SK-N-DZ (cell line): ENCODE measurements at places on chromosomes 5 and 9.

- no peak for DNase-seq
Measured at GRCh38 chr5:58016877-58017276, 443.0 kb downstream of the PLK2 start.

DNA sequence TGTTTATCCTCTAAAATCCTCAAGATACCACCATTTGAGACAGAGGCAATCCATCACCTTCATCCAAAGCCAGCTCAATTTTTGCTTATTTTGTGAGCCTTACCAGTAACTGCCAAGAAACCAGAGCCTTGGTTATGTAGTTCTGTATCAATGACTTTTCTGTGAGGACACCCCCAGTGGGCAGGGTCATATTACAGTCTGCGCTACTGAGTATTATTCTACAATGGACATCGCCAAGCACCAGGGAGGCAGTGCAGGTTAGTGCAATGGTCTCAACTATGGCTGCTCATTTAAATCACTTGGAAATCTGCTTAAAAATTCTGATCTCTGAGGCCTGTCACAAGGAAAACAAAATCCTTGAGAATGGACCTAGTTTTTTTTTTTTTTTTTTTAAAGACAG lies 90.5 kb upstream of the NIPAL4 start:
- DNase-seq = no peak

- no peak for DNase-seq
Measured at GRCh38 chr5:131628990-131629389, 6.0 kb downstream of the RAPGEF6 start.

DNA sequence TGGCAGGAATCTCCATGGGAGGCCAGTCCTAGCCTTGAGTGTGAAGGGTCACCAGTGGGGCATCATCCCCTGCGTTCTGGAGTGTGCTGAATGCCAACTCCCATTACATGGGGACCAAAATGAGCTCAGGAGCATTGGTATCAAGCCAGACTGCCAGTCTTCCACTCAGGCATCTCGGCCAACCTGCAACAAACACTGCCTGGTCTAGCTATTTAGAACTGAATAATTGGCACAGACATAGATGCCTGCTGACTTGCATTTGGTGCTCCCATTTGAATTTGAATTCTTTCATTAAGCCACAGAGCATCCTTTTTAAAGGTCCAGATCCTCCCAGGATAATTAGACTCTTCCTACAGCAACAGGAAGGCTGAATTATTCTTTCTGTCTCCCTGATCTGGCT lies 116.6 kb upstream of the ABCA1 start:
- DNase-seq = no peak

DNA sequence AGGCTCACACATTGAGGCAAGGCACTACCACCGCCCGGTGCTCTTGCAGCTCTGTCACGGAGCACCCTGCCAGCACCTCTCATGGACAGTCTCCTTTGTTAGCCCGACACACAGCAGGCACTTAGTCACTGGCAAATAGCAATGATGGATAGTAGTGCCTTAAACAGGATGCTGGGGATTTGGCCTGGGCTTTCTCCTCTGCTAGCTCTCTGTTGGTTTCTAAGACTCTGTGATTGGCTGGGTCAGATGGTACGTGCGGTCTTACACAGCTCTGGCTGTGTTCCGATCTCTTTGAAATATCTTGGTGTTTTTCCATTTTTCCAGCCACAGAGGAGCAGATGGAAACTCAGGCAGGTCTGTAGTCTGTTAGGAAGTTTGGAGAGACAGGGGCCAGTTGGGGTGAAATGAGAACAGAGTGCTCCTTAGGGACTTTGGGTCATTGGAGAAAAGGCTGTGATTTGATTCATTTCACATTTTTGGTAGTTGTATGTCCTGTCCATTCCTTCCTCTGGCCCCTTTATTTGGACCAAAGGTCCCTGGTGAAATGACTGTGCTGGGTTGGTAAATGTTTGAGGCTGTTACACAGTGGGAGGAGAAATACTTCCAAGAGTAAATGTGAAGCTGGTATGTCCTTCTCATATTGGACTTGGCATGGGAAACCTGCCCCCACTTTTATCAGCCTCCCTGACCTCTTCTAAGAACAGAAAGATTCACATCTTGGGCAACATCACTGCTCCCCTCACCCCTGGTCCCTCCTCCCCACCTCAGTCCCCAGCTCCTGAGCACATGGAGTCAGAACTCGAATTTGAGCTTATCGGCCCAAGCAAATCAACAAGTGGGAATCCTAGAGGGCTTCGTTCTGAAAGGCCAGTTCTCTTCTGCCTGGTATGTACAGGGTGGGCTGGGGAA lies 3.4 kb downstream of the SMIM3 start:
- DNase-seq = no peak

DNA sequence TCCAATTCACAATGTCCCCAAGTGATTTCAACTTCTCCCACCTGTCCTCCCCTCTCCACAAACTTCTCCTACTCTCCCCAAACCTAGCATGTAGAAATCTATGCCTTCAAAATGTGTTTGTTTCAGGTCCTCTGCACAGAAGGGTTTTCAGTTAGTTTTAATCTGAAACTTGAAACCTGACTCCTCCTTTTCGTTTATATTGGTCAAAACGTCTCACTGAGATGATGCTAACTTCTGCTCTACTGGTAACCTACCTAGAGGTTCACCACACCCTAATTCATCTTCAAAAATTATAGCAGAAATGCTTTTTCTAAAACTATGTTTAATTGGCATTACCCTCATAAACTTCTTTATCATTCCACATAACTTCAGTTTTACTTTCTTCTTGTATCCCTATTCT lies 401.8 kb upstream of the ADAMTS16 start:
- DNase-seq = no peak

DNA sequence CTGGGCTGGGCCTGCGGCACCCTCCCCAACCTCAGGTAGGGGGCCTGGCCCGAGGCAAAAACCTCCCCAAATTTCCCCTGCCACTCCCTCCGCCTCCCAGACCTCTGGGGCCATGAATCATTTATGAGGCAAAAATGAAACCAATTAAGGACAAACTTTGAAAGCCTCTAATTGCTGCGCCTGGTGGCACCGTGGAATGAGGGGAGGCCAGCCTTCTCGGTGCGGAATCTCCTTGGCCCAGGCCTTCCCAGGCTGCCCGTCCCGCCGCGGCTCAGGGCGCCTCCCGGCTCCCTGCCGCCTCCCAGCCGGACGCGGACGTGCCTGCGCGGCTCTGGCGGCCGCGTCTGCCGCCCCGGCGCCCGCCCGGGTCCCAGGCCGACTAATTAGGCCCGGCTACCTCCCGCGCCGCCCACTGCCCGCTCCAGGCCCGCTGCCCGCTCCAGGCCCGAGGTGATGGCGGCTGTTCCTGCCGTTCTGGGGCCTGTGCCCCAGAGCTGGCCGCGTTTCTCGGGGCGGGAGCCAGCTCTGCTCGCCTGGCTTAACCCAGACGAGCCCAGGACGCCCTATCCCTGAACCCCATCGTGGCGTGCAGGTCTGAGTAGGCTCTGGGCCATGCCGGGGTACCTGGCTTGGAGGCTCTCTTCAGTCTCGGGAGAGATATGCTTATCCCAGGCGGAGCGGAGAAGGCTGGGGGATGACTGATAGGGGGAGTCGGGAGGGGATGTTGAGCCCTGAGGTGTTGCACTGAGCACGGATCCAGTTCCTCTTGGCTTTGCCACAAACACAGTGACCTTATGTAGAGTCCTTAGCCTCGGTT lies 20.1 kb downstream of the CXXC5 start:
- no peak for DNase-seq

DNA sequence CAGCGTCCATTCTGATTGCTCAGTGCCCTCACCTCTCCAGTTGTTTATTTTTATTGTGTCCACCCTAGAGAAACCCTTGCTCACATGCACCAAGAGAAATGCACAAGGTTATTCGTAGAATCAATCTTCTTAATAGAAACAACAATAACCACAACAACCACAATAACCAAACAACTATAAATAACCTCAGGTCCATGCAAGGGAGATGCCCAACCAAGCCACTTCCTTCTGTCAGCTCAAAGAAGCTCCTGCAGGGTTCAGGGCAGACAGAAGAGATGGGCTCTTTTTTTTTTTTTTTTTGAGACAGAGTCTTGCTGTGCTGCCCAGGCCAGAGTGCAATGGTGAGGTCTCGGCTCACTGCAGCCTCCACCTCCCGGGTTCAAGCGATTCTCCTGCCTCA lies 14.9 kb upstream of the TCOF1 start:
- no peak for DNase-seq

DNA sequence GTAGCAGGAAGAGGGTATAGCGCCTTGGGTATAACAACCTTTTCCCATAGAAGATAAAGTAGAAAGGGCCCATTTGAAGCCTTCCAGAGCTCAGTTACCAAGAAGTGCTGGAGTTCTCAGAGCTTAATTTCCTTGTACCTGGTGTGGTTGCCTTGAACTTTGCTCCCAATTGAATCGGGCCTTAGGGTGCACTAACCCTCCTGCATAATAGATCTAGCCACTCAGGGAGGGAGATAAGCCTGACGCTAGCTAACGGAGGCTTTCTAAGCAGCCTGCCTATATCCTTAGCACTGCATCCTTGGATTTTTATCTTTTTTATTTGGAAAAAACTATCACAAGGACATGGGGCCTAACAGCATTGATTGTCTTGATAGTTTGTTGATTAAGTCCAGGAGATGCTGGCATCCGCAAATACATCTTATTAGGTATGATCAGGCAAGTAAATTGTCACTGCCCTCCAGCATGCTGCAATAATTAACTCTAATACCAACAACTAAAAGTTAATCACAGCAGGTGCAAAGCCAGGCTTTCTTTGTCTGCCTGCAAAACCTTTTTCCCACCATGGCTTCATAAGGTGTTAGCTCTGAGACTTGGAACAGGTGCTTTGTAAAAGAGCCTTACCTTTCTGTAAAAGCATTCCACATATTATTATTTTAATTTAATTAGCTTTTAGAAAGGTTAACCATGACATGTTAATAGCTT lies 199.4 kb downstream of the SREK1 start:
- DNase-seq = no peak

DNA sequence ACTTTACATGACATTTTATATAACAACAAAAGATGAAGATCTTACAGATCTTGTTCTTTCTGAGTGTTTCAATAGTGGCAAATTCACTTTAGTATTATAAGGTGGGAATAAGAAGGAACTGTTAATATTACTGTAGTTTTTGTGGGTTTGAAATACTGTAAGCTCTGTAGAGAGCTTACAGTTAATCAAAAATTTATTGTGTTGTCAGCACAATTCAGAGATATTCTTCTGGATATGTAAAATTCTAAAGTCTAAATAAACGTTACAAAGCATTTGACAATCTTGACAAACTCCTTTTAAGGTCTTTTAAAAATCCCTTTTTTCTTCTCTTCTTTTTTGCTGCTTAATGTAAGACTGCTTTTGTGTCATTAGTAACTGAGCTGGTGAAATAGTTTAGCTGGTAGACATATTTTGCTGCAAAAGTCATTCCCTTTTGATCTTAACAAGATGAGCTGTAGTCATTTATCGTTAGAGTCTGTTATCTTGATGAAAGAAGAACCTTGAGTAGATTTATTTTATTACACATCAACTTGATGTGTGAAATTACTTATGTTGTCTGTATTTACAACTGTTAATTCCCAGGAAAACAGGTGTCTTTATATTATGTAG lies 186.0 kb downstream of the WDR70 start:
- no peak for DNase-seq

DNA sequence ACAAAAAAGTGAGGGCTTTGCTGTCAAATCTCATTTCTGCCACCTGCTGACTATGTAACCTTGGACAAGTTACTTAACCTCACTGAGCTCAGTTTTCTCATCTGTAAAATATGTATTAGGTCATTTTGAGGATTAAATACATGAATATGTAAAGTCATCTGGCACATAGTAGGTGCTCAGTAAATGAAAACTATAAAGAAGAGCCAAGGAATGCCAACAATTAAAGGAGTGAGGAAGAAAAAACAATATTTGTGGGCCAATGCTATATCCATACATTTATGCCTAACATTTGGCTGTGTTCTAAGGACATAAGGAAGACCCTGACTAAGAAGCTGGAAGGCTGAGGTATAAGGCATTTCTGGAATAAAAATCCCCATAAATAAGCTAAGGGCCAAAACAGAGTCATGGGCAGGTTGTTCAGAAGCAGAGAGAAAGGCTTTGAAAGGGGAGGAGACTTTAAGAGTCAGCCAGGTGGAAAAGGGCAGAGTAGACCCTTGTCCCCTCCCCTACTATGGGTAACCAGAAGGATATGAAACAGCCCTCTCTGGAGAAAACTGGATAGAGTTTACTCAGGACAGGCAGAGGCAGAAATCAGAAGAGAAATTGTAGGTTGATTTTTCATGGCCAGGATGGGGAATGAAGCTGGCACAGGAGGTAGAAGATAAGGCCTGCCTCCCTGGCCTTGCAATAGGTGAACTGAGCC lies 47.6 kb upstream of the SIL1 start:
- DNase-seq = no peak
